Stimulated activated CD8-positive, alpha-beta memory T cell treated with anti-CD3 and anti-CD28 coated beads, Interleukin-7, amount 100 ng/mL, for 1 hour (primary cell): ENCODE measurements at places on chromosomes 7 and 10.
A peak's percentile ranks its signal among the peaks of the same experiment; 100 is the strongest.

DNA sequence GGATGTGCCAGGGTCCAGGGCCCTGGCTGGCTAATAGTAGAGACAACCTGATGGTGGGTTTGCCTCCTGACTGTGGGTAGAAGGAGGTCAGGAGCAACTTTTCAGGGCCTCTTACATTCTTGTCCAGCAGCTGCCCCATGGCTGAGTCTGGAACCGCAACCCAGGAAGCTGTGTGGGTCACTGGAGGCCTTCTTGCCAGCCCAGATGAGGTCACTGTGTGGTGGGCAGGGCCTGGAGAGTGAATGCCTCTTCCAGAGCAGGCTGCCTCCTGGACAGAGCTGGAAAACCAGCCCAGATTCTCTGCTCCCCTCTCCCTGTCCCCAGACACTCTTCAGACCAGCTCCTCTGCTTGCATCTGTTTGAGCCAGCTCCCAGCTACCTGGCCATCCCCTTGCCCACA, 43.5 kb upstream of the LEP start:
- no peak for DNase-seq

DNA sequence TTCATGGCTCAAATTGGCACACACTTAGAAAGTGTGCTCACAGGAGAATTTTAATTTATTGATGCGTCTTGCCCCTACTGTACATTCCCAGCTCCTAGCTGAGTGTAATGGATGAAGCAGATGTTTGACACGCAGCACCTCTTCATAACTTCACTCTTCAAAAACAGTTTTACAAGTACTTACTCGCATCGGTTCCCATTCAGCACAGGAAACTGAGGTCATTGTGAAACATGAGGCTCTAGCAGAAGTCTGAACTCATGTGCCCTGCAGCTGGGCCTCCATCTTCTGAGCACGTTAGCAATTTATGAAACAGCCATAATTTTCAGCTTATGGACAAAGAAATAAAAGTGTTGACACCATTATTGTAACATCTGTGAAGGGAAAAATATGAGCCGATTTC, 558.9 kb upstream of the MGMT start:
- DNase-seq, result no peak

- DNase-seq, result no peak
These were observed 40.0 kb upstream of the INSIG1 start for GRCh38 chr7:155257482-155258225.

DNA sequence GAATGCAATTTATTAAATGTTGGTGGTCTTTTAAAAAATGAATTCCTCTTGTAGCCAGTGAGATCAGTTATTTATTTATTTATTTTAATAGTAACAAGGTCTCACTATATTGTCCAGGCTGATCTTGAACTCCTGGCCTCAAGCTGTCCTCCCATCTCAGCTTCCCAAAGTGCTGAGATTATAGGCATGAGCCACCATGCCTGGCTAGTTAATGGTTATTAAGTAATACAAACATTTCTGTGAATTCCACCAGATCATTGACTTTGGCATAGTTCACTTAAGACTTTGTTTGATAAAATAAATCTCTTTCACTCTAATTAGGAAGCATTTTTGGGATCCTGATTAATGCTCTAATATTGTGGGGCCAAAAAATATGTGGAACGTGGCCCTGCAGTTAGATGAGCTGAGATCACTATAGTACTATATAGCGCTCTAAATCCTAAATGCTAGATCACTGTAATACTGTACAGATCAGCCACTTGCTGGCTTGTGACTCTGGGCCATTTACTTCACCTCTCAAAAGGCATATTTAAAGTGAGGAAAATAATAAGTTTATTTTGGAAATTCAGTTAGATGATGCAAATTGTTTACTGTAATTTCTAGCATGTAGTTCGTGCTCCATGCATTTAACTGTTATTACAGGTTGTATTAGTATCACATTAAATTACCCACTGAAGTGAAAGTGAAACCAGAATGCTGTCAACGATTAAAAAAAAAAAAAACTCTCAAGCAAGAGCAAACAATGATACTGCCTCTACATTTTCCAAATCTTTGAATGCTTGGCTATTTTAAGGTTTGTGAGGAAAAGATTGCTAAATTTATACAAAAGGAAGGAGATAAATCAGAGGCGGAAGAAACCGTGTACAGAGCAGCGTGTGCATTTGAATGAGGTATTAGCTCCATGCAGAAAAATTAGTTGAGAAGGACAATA, 15.9 kb upstream of the FAS start:
- no peak for DNase-seq

DNA sequence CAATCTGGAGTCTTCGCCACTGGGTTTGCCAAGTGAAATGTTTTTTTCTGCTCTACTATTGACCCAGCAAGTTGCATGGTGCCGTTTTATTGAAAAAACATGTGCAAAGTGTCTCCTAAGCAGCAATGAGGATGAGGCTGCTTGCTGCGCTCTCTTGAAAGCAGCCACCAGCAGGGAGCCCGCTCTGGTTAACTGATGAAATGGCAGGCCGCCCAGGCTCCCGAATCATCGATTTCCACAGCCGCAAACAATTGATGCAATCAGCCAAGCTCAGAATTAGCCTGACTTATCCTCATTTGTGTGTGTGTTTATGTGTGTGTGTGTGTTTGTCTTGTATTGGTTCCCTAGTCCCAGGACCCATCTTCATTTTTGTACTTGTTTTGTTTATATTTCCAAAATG, 22.2 kb upstream of the LYZL1 start:
- no peak for DNase-seq

DNA sequence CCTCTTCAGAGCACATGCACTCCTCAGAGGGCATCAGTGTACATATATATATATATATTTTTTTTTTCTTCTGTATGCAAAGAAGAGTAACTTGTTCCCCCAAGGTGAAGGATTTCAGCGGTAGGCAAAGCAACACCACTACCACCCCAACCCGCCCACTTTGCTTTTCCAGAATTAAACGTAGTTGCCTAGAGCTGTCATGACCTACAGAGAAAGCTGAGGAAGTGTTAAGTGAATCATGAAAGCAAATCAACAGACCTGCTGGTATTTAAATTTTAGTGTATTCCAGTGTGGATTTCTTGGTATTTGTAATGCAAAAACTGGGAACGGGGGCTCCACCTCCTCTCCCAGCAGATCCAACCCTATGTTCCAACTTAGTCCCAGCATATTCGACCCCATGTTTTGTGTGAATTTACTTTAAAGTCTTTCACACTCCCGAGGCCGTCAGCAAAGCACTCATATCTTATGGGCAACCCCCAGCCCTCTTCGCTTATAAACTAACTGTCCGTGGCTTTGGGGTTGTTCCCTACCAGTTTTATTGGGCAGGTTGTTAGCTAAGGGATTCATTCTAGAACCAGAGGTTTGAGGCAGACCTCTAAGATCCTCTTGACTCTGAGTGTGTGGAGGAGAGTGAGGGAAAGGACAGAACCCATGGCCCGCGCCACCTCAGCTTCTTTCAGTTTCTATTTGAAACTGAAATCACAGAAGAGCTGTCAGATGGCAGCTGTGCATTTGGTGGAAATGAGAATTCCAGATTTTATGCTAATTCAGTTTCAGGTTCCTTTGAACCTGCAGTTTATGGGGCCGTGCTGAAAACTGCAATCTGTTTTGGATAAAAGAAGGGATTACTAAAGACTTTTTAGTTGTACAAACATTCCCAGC, 450.2 kb upstream of the GALNT17 start:
- DNase-seq, result no peak

DNA sequence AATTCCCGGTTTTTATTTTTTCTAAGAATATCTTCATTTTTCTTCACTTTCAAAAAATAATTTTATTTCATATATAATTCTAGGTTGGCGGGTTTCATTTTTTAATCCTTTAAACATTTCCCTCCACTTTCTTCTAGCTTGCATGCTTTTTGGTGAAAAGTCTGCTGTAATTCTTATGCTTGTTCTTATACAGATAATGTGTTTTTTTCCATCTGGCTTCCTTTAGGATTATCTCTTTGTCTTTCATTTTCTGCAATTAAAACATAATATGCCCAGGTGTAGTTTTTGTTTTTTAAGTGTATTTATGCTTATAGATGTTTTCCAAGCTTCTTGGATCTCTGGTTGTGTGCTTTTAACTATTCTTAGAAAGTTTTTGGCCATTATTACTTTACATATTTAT, 341.3 kb upstream of the SEMA3C start:
- no peak for DNase-seq

DNA sequence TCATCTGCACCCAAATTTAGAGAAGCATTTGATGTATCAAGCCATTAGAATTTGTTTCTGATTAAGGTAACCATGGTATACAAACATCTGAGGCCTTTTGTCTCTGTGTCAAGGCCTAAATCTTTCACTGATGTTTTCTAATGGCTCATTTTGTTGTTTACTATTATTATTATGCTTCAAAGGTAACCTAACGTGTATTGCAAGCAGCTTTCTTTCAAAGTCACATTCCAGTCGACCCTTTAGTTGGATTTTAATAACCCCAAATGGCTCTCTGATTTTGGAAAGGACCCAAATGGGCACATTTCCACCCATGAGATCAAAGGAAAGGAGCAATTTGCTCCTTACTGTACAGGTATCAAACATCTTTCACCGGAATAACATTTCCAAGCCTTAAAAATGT, 46.7 kb upstream of the WNT16 start:
- DNase-seq, result no peak

DNA sequence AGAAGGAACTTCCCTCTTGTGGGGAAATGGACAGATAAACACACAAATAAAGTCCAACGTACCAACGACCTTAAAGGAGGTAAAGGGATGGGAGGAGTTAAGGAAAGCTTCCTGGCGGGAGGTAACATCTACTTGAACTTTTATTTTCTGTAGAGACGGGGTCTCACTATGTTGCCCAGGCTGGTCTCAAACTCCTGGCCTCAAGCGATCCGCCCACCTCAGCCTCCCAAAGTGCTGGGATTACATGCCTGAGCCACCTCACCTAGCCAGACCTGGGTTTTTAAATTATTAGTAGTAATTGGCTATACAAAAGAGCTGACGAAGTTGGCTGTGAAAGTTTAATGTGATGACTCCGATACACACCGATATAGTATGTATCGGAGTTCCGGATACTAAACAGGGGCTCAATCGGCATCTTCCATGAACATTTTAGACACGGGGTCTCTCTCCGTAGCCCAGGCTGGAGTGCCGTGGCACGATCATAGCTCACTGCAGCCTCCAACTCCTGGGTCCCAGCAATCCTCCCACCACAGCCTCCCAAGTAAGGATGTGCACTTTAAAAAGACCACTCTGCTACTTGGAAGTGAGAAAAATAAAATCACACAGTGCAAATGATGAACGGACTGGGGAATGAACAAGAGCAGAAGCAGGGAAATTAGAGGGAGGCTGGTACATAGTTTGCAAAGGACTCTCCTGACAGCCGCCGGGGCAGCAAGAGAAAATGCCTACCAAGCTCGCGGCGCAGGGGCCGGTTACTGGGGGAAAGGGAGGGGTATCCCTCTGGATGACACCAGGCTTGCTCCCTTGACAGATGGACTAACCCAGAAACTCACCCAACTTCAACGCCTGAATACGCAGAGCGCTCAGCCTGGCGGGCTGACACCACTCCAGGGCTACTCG, 1.0 kb downstream of the BCL7B start:
- no peak for DNase-seq

DNA sequence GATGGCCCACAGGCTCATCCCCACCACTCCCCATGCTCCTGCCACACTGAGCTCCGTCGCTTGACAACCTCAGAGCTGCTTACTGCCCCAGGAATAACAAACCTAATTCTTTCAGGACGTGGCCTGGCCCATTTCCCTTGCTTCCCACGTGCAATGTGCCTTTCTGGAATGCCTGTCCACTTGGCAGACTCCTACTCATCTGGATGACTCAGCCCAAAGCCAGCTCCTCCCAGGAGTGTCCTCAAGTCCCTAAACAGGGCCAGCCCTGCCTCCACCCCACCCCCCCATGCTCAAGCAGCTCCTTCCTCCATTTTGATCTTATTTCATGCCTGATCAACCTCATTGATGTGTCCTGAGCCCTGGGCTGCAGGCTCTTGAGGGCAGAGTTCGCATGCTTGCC, 164.9 kb upstream of the RNF32 start:
- DNase-seq, result no peak

GRCh38 chr10:75508239-75508813, 76.9 kb downstream of the LRMDA start:
- DNase-seq, result no peak

GRCh38 chr7:85851571-85852193, 664.8 kb upstream of the SEMA3D start:
- DNase-seq, result no peak

DNA sequence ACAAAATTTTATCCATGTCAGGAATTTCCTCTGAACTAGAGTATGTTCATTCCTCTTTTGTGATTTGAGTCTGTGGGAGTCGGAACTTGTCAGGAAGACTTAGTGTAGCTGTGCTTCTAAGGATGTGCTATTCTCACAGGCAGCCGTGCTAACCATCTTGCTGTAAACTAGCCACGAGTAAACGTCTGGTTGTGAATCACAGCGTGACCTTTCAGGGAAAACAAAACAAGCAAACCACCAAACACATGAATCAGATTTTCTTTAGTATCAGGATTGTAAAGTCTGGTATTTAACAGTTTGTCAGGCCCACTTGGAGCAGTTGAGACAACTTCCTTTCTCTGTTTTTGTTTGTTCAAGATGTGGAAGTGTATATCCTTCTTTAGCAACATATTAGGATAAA, 32.0 kb downstream of the AUTS2 start:
- no peak for DNase-seq

GRCh38 chr7:100675581-100676350, 2.2 kb downstream of the GNB2 start:
- peak; percentile 67 for DNase-seq

- no peak for DNase-seq
These were observed 52.3 kb upstream of the SEMA3D start for GRCh38 chr7:85239109-85239508.
